NCI-H1105 (cell line): ENCODE measurements at places on chromosomes 4 and X.

DNA sequence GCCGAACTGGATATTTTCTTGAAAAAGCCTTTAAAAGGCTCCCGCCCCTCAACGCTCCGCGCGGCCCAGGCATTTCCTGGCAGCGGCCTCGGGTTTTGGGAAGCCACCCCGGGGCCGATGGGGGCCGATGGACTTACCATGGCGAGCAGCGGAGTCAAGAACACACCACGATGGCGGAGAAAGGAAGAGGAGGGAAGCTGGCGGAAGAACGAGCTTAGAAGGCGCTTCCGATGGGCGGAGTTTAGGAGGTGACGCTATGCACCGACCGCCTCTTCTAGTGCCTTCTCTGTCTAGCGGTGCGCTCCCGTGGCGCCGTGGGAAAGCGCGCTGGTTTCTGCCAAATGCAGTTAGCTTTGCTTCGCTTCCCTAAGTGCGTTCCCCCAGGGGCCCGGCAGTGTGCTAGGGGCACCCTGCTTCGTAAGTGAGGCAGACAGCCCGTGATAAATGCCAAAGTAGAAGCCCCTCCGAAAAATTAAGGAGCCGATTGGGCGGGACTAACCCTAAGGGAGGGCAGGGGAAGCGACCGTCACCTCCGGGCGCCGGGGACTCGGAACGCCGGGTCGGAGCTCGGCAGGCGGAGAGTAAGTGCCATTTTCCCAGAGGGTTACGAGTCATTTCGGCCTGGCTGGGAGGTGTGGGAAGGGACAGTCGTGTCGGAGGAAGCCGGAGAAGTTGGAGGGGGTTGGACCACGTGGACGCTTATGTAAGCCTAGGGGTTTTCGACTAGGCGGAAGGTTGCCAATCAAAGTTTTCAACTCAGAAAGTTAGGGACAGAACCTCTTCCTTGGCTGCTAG lies at the start of gene RPL39:
Gene RPL39, minus strand, starts transcription at position 194 of the 795 bp plus-strand sequence. Its CDS starts 54 bp downstream, at position 140.
- DNase-seq = peak; percentile 74

DNA sequence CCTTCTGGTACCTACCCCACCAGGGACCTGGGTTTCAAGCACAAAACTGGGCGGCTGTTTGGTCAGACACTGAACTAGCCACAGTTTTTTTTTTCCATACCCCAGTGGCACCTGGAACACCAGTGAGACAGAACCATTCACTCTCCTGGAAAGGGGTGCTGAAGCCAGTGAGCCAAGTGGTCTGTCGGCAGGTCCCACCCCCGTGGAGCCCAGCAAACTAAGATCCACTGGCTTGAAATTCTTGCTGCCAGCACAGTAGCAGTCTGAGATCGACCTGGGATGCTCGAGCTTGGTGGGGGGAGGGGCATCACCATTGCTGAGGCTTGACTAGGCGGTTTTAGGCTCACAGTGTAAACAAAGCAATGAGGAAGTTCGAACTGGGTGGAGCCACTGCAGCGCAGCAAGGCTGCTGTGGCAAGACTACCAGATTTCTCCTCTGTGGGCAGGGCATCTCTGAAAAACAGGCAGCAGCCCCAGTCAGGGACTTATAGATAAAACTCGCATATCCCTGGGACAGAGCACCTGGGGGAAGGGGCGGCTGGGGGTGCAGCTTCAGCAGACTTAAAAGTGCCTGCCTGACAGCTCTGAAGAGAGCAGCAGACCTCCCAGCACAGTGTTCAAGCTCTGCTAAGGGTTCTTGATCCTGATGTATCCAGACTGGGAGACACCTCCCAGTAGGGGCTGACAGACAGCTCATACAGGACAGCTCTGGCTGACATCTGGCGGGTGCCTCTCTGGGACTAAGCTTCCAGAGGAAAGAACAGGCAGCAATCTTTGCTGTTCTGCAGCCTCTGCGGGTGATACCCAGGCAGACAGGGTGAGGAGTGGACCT lies 223.0 kb downstream of the COX18 start:
- no peak for DNase-seq

DNA sequence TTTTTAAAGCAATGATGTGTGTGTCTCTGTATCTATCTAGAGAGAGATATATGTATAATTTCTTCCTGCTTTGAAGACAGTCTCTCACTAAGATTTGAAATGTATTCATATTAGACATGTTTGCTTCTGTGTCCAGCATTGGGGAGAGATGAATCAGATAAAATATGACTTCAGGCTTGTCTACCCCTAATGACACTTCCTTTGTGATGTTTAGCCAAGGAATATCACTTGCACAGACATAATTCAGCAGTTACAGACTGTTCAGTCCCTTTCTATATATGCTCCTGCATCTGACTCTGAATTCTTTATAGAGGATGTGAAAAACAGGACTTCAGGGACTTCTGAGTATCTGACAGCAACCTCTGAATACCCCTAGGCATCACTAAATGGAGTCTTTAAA lies 158.4 kb downstream of the DCLK2 start:
- DNase-seq = no peak

- no peak for DNase-seq
These were observed 104.4 kb upstream of the RAB40AL start for GRCh38 chrX:102832661-102833060.

DNA sequence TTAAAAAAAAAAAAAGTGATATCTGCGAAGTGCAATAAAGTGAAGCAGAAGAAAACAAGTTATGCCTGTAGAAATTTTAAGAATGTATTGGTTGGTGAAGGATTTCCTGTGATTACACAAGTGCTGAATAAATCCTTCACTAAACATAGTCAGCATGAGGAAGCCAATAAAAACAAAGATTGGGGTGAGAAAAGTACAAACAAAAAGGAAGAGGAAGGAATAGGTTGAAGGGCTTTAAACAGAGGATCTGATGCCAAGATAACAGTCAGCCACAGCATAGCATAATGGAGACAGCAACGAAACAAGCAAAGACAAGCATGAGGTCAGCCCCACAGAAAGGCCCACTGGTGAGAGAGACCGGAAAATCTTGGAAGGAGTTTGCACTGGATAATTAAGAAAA lies 372.2 kb downstream of the ADAM29 start:
- no peak for DNase-seq

DNA sequence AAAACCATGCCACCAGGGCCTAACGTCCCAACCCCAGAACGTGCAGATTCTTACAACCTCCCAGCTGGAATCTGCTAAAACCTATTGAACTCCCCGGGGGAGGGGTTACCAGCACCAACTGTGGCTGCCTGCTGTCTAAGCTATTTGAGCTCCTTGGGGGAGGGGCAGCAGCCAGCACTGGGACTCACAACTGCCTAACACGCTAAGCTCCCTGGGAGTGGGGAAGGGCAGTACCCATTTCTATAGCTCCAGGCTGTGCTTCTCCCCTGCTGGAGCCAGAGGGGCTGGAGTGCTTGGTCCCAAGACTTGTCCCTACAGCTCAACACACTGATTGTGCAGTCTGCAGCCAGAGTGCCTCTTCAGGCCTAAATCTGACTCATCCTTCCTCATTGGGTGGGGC lies 459.8 kb upstream of the FGF16 start:
- DNase-seq = no peak
